ENCODE measurements at places on chromosomes 12 and 14.

DNA sequence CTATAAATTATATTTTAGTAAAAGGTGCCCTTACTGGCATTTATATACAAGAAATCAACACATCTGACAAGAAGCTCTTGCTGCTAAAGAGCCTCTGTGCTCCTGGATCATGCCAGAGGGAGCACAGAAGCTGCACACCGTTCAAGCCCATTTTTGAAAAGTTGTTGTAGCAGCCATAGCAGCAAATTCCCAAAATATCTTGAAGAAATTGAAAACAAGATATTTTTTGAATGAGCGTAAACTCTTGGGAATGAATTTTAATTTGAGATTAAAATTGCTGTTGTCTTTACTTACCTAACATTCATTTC, 540 bp upstream of the CLEC2D start:
- no peak for DNase-seq

DNA sequence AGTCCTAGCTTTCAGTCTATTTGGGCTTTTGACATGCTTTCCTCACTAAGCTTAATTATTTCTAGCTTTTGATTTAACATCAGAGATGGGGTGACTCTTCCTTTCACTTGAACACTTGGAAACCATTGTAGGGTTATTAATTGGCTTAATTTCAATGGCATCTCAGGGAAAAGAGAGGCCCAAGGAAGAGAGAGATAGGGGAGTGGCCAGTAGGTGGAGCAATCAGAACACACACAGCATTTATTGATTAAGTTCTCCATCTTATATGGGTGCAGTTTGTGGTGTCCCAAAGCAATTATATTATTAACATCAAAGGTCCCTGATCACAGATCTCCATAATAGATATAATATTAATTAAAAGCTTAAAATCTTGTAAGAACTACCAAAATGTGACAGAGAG, 1466.1 kb upstream of the SEL1L start:
- DNase-seq = no peak

GRCh38 chr12:104133866-104134265, 4.1 kb downstream of the NFYB start:
- DNase-seq = no peak

DNA sequence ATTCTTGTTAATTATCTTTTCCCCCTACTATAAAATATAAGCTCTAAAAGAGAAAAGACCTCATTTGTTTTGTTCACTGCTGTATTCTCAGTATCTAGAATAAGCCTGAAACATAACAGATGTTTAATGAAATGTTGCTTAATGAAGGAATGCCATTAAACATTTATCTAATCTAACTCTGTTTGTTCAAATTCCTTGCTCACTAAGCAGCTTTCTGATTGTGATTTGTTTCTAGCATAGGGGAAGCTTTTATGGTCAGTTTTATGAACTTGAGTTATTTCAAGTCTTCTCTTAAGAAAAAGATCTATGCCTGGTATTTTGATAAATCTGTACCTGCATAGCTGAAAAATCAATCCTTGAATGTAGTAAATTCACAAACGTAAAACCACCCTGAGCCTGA, 308.6 kb downstream of the CCDC91 start:
- DNase-seq = no peak

- no peak for DNase-seq
Measured at GRCh38 chr14:100374270-100374669, 51.1 kb downstream of the SLC25A47 start.

DNA sequence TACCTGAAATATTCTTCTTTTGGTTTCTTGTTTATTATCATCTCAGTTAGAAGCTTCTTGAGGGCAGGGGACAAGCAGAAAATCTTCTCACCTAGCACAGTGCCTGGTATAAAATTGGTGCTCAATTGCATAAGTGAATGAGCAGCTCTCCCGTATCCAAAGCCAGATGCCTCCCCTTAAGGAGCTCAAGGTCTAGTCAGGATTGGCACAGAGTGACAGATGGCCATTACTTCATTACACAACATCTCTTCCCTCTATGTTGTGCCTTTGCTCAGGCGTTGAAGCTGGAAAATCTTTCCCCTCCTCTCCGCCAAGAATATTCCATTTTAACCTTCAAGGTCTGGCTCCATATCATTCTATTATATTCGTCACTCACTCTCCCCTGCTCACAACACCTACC, 3.6 kb downstream of the SLC4A8 start:
- DNase-seq = no peak

GRCh38 chr14:97180304-97181200, 383.4 kb downstream of the VRK1 start:
- no peak for DNase-seq
